ENCODE measurements at places on chromosomes 7 and 10.

GRCh38 chr7:125254566-125254965 lies 324.9 kb upstream of the POT1 start:
- no peak for DNase-seq

GRCh38 chr7:322111-322671 lies 32.2 kb downstream of the FOXL3 start:
- DNase-seq = peak; percentile 87

DNA sequence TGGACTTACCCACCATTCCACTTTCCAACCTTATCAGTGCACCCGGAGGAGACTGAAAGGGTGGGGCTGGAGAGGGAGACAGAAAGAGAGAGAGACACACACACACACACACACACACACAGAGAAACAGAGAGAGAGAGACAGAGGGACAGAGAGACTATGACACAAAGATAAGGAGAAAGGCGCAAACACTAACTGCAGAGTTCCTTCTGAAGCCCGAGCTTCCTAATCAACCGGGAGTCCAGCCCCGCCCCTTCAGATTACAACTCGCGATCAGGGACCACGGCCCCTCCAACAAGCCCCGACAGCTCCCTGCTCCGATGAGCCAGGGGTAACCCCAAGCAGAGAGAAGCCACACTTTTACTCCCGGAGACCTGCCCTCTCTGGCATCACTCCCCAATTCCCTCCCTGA lies 499 bp downstream of the GAL3ST4 start:
- DNase-seq = no peak

GRCh38 chr7:42138691-42139090 lies 98.3 kb downstream of the GLI3 start:
- no peak for DNase-seq

DNA sequence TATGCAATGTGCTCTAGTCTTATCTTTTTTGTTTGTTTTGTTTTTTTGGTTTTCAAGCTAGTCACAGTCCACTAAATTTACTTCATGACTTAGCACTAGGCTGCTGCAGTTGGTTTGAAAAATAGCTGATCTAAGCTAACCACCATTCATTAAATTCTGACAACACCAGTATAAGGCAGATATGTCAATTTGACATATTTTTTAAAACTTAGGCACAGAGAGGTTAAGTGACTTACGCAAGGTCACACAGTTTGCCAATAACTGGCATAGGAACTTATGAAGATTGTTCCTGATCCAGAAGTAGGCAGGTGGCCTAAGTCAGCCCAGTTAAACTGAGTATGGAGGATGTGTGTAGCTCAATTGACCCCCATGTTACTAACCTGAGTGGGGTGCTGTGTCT lies 377.3 kb upstream of the NFE2L3 start:
- no peak for DNase-seq

GRCh38 chr10:21724687-21725367 lies 190.8 kb downstream of the MLLT10 start:
- DNase-seq = peak; percentile 54

- DNase-seq = no peak
Measured at GRCh38 chr10:3926675-3927525, 141.9 kb upstream of the KLF6 start.

DNA sequence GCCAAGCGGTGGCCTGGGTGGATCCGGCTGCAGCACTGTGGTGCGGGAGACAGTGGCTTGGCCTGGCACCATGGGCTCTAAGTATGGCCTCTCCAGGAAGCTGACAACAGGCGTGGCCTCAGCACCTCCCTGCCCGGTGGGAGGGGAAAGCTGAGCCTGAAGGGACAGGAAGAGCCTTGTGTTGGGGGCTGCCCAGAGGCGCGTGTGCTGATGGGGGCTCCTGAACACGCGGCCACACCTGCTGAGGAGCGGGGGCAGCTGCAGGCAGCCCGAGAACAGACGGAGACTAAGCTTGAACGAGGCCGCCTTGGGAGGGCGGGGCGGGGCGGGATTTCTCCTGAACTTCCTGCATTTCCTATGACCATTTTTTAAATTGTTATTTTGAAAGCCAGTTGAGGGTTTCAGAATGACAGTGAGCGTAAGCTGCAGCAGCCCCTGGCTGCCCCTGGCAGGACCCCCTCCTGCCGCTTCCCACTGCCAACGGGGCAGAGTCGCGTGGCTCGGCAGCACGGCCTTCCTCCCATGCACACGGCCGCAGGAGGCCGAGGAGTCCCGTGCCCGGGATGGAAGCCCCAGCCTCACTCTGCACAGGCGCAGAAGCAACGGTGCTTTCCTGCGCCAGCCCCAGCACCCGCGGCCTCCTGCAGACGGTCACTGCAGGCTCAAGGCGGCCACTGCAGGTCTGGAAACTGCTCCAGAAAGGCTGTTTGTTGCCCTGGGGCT lies 43.2 kb downstream of the DPYSL4 start:
- DNase-seq = peak; percentile 44
